Kidney (tissue), 22 donors: ENCODE measurements at places on chromosomes 1 and 21. TPM values are rescaled to one million over a fixed set of nuclear protein-coding genes. Genes with fewer than 3 reads are reported as not detected.

AIM2 gene
- polyA plus RNA-seq = not detected

TMEM69 gene
- 21.7 TPM for polyA plus RNA-seq

EXO1 gene
- not detected for polyA plus RNA-seq

MAN1C1 gene
- 65.5 TPM for polyA plus RNA-seq

LAMB3 gene
- polyA plus RNA-seq = 2.5 TPM

OR2M3 gene
- polyA plus RNA-seq = not detected

ZYG11A gene
- polyA plus RNA-seq = 0.84 TPM

MASP2 gene
- polyA plus RNA-seq = not detected

PYHIN1 gene
- 0.30 TPM for polyA plus RNA-seq
